ENCODE measurements at places on chromosomes 1 and 21. TPM values are rescaled to one million over a fixed set of nuclear protein-coding genes. Genes with fewer than 3 reads are reported as not detected.

The RHD gene
- total RNA-seq: not detected

The SPATA6 gene
- 18.2 TPM for total RNA-seq

The ASCL5 gene
- total RNA-seq: not detected

The ZMYND12 gene
- total RNA-seq: 2.1 TPM

The CLIC6 gene
- total RNA-seq: 0.12 TPM

The SLC16A4 gene
- total RNA-seq: 0.56 TPM

The CRYBG2 gene
- total RNA-seq: 3.0 TPM

The CHIT1 gene
- total RNA-seq: 0.03 TPM

The REG4 gene
- total RNA-seq: not detected

The LRRC39 gene
- total RNA-seq: 0.87 TPM

The GPR37L1 gene
- 0.06 TPM for total RNA-seq

The PEAR1 gene
- not detected for total RNA-seq

The FAM72C gene
- total RNA-seq: 14.8 TPM

The VWA1 gene
- total RNA-seq: 7.0 TPM

DNA sequence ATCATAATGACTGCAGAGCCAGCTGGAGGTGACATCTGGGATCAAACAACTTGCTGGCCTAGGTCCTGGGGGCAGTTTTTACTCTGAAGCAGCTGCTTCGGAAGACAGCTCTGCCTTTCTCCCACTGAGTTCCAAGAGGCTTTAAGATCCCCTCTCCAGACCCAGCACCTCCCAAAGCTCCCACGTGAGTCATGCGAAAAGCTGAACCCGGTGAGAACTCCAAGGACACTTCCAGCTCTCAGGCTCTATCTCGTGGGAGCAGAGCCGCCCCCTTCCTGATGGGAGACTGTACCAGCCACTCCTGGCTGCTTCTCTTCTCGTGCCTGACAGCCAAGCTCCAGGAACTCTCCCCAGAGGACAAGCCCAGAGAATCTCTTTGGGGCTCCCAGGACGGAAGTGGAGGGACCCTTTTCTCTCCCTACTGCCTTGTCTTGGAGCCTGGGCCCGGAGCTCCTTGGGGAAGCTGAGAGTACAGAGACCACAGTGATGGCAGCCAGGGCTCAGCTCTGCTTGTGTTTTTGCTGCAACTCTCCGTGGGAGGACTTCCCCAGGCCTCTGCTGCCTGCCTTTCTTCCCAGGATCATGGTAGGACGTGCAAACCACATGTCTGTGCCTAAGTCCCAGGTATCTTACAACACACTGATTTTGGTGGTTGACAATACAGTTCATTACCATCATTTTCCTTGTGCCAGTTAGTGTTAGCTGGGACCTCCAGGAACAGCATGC, 40.6 kb downstream of the STUM start:
- no peak for DNase-seq

DNA sequence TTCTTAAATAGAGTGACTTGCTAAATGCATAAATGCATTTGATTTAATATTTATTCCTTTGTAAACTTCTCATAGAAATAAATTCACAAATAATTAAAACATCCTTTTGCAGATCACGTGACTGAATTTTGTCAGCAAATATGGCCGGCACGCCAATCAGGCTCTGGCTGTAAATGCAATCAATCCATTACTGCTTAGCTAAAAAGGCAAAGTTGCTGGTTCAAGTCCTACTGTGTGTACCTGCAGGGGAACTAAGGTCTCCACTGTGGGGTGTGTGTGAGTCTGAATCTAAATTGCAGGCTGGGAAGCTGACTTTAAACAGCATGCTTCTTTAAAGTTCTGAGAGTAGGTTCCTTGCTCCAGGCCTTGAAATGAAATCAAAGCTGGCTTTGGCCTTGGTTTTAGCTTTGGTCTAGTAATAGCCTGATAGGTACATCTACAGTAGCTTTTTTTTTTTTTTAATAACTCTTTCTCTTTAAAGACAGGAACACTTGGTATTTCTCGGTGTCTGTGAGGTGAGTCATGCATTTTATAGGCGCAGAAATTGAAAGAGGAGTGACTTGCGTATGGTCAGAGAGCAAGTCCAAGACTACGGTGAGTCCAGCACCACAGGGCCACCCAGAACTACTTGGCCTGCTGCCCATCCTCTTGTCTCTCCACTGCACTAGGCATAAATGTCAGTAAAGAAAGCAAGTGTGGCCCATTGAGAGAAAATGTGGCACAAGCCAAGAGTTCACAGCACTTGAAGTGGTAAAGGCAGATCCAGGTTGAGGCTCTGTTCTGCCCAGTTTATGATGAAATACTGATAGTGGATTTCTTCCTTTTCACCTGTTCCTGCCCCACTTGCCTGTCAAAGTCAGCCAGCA, 36.2 kb upstream of the LYST start:
- DNase-seq: no peak

GRCh38 chr1:111880881-111881837, 108.3 kb downstream of the KCND3 start:
- no peak for DNase-seq

- peak; percentile 26 for DNase-seq
These were observed 200.6 kb downstream of the SMYD3 start for GRCh38 chr1:246306415-246307037.

GRCh38 chr1:200795156-200795555, 56.5 kb downstream of the CAMSAP2 start:
- no peak for DNase-seq

DNA sequence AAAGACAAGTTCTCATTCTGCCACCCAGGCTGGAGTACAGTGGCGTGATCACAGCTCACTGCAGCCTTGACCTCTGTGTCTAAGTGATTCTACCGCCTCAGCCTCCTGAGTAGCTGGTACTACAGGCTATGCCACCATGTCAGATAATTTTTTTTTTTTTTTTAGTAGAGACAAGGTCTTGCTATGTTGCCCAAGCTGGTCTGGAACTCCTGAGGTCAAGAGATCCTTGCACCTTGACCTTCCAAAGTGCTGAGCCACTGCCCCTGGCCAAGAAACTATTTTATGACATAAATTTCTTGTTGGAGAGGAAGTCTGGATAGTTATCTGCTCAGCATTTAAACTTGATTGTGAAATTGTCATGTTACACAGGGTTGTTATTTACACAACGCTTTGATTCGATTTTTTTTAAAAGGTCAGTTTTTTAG, 2.1 kb downstream of the SCCPDH start:
- no peak for DNase-seq

DNA sequence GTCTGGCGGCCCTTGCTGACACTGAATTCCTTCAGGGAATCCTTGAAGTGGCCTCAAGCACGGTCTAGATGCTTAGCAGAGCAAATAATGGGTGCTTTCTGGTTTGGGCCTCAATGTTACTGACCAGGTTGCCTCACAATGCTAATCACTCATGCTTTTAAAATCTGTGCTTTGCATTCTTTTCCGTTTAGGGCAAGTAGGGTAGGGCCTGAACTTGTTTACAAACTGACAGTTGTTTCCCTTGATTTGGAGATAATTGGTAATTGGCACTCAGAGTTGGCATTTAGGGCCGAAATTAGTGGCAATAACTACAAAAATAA, 1.4 kb downstream of the VPS13D start:
- peak; percentile 14 for DNase-seq

DNA sequence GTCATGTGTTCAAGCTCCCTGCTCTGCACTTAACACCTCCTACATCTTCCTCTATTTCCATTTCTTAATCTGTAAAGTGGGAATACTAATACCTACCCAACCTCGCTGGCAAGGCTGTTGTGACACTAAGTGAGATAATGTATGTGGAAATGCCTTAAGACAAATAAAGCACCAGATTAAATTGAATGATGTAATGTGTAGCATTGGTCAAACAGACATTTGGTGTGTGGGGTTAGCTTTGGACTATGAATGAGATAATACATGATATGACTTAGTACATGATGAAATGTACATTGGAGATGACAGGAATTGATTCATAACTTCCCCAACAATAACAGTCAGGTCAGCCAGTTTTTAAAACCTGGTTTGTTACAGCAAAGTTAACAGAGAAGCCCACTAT, 5.2 kb downstream of the AMPD1 start:
- DNase-seq: no peak

- peak; percentile 41 for DNase-seq
These were observed 74.2 kb downstream of the KIRREL1 start for GRCh38 chr1:158067662-158068061.

DNA sequence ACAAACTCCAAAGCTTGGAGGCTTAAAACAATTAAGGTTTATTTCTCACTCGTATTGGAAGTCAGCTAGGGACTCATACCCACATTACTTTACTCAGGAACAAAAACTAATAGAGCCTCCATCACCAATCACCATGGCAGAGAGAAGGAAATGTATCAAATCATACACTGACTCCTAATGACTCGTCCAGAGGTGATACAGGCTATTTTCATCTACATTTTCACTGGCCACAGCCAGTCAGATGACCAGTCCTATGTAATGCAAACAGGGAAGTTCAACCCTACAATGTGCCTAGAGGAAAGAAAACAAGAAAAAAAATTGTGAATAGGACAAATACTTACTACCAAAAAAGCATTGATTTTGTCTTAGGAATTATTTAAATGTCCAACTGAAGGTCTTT, 110.3 kb downstream of the SEC16B start:
- no peak for DNase-seq

GRCh38 chr1:187261637-187262036, 432.9 kb downstream of the PLA2G4A start:
- DNase-seq: peak; percentile 5

DNA sequence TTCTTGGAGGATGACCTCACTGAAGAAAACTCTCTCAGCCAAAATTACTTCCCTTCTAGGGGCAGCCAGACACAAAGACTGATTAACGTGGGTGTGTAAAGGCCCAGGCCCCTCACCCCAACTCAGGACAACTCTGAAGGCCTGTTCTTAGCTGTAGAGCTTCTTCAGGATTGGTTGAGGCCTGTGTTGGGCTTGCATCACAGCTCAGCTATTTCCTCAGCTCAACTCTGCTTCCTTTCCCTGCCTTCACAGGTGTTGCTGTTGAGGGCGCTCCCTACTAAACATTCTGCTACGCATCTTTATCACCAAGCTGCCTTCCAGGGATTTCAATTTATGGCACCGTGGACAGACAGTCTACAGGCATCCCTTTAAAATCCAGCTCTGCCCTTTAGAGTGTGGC, 36.8 kb downstream of the MAB21L3 start:
- no peak for DNase-seq

- DNase-seq: no peak
These were observed 22.0 kb downstream of the CC2D1B start for GRCh38 chr1:52343979-52344378.

DNA sequence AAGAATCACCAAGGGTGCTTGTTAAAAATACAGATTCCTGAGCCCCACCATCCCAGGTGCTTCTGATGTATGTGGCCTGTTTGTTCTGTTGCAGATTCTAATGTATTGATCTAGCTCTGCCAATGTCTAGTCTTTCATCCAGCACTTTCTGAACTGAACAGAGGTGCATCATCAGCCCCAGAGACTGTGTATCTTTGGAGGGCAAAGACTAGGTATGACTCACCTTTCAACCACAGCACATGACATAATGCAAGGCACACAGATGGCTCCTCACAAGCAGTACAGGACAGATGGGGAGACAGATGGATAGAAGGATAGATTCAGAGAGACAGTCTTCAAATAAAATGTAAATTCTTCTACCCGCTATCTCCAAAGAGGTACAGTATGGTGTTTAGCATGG, 32.3 kb downstream of the CD58 start:
- DNase-seq: no peak

DNA sequence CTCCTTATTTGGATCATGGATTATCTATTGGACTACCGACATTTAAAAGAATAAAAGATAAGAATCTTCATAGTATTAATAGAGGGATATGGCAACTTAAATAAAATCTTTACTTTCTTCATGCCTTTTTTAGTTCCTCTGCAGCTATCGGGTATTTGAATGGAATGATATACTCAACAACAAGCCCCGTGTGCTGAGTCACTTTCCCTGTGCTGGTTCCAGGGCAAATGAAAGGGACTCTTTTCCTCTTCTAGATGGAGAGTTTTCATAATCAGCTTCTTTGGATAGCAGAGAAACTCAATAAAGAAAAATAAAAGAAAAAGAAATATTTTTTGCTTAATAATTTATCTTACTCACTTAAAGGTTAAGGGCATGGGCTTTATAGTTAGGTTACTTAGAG, 213.7 kb downstream of the LRRC40 start:
- DNase-seq: no peak

- no peak for DNase-seq
These were observed 838.2 kb upstream of the RGS18 start for GRCh38 chr1:191320062-191320461.

GRCh38 chr1:204340081-204340889, 19.4 kb downstream of the PLEKHA6 start:
- peak; percentile 79 for DNase-seq

- DNase-seq: no peak
These were observed 1327.0 kb downstream of the BRINP3 start for GRCh38 chr1:189150624-189151023.

GRCh38 chr1:72062584-72062983, 219.8 kb downstream of the NEGR1 start:
- DNase-seq: no peak

DNA sequence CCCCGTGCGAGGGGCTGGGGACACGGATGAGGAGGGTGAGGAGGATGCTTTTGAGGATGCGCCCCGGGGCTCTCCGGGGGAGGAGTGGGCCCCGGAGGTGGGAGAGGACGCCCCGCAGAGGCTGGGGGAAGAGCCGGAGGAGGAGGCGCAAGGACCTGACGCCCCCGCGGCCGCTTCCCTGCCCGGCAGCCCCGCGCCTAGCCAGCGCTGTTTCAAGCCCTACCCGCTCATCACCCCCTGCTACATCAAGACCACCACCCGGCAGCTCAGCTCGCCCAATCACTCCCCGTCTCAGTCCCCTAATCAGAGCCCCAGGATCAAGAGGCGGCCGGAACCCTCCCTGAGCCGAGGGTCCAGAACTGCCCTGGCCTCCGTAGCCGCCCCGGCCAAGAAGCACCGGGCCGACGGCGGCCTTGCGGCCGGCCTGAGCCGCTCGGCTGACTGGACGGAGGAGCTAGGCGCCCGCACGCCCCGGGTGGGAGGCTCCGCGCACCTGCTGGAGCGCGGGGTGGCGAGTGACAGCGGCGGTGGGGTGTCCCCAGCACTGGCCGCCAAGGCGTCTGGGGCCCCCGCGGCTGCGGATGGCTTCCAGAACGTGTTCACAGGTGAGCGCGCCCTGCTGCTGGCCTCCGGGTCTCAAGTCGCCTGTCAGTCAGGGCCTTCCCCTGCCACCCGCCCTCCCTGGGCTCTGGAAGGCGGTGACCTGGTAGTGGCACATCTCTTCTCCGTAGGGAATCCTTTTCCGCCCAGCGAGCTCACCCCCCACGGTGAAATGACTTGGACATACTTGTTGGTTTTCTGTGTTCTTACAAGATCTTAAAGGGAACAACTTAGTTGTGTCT, 1.7 kb downstream of the FMN2 start:
- peak; percentile 64 for DNase-seq

DNA sequence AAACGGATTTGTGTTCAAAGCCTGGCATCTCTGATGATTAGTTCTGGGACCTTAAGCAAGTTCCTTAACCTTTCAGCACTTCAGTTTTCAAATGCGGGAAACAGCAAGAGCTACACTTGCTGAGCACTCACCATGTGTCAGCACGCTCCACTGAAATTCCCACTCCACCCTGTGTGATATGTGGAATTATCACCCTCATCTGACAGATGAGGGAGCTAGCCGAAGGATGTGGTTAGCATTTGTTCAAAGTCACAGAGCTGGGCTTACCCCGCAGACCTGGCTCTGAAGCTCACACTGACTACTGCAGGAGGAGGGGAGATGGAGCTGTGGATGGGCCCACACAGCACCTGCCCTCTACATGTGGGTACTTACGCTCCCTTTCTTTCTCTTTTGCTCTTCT, 29.1 kb downstream of the IL12RB2 start:
- DNase-seq: no peak
